ENCODE measurements at places on chromosomes 1 and 21.

DNA sequence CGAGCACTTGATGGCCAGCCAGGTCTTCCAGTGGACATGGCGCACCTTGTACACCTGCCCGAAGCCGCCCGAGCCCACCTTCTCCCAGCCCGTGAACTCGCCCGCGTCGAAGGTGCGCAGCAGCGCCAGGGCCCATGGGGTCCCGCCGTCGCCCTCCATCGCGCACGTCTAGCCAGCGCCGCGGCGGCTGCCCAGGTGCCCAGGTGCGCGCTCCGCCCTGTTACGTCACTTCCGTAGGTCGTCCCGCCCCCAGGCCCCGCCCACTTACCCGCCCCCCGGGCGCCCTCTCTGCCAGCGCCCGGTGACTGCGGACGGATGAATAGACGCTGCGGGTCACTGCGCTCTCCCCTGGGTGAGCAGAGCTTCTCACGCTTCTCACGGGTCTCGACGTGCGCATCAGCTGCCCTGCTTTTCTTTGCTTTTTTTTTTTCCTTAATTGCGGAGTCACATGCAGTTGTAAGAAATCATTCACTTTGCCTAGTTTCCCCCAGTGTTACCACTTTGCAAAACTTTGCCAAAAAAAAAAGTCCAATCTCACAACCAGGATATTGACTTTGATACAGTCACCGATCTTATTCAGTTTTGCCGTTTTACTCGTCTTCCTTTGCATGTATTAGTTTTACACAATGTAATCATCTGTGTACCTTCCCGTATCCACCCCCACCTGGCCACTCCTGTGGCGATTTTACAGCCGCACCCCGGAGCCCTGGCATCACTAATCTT lies at the start of gene RIPK4:
Gene RIPK4 (minus strand): TSS at position 170 of the 723 bp plus-strand sequence. CDS start 11 bp downstream, at position 159.
- no peak for DNase-seq

- DNase-seq, result no peak
These were observed 2.1 kb upstream of the SELENON start for GRCh38 chr1:25797939-25798338.

DNA sequence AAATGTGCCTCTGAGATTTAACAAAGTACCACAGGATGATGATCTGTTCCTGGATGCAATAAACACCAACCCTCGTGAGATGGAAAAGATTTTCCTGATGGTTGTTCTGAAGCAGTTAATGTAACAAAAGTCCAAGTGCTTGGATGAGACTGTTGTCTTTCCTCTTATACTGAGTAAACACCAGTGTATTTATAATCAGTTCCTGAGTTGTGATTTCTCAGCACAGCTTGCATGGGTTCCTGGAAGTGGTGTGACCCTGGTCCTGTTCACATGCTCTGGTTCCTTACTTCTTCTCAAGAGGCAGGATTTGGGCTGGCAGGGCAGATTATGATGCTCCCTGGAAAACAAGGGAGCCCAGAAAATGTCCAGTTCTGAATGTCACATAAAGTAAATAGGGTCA lies 208.2 kb upstream of the USP24 start:
- DNase-seq, result no peak

DNA sequence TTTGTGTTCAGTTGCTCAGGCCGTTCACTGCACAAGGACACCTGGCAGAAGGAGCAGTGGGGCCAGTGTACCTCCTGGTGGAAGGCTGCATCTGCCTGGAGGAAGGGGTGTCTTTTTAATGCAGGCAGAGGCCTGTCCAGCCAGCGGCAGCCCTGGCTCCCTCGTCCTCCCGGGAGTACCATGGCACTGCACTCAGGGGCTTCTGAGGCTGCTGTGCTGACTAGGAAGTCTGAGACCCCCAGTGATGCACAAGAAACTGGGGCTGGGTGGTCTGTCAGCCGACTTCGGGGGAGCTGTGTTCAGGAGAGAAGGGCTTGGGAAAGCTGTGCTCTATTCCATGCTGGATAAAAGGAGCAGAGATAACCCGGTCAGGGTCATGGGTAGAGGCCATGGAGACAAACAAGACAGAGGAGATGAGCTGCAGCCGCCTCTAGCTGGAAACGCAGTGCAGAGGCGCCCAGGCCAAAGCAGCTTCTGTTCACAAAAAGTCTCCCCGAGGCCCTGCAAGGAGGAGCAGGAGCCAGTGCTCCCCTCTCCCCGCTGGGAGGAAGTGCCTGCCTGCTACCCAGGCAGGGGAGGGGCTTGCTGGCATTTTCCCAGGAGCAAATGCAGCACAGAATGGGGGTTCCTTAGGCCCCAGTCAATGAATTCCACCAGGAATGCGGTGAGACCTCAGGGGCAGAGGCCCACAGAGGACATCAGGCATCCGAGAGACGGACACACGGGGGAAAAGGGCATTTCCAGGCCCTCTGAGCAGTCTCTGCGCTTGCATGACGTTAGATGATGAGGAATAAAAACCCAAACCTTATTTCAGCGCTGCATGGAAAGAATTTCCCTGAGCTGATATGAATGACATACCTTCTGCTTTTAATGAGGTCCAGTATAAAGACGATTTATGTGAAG lies 17.2 kb upstream of the C2CD2 start:
- no peak for DNase-seq

GRCh38 chr1:9119745-9120144 lies 9.2 kb downstream of the GPR157 start:
- DNase-seq, result no peak

GRCh38 chr1:80457409-80457808 lies 1343.3 kb upstream of the ADGRL2 start:
- no peak for DNase-seq

DNA sequence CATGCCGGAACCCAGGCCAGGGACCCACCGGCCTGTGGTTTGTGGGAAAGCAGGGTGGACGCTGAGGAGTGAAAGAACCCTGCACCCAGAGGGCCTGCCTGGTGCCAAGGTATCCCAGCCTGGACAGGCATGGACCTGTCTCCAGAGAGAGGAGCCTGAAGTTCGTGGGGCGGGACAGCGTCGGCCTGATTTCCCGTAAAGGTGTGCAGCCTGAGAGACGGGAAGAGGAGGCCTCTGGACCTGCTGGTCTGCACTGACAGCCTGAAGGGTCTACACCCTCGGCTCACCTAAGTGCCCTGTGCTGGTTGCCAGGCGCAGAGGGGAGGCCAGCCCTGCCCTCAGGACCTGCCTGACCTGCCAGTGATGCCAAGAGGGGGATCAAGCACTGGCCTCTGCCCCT lies 18.5 kb downstream of the CSF1 start:
- no peak for DNase-seq

DNA sequence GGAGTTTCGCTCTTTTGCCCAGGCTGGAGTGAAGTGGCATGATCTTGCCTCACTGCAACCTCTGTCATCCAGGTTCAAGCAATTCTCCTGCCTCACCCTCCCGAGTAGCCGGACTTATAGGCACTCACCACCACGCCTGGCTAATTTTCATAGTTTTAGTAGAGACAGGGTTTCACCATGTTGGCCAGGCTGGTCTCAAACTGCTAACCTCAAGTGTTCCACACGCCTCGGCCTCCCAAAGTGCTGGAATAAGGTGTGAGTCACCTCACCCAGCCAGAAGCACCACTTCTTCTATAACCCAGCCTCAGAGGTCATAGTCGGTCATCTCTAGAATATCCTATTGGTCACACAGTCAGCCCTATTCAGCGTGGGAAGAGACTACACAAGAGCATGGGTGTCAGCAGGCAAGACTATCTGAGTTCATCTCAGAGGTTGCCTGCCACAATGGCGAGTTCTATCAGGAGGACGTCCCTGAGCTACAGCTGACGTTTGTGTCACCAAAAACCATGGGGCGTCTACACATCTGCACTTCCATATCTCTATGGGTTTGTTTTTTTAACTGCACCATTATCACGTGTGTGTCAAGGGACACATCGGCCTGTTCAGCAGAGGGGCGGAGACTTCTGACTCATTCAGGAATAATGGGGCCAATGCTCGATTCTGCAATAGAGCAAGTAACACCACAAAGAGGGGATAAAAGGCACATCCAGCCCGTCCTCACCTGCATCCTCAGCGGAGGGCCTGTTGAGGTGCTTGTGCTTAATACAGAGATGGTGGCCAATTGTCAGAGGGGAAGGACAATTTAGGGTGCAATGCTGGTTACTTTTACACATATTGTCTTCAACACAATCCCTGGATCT lies 256.3 kb upstream of the IRF2BP2 start:
- DNase-seq, result no peak

- DNase-seq, result no peak
These were observed 35.8 kb upstream of the TDRD10 start for GRCh38 chr1:154466206-154466605.

DNA sequence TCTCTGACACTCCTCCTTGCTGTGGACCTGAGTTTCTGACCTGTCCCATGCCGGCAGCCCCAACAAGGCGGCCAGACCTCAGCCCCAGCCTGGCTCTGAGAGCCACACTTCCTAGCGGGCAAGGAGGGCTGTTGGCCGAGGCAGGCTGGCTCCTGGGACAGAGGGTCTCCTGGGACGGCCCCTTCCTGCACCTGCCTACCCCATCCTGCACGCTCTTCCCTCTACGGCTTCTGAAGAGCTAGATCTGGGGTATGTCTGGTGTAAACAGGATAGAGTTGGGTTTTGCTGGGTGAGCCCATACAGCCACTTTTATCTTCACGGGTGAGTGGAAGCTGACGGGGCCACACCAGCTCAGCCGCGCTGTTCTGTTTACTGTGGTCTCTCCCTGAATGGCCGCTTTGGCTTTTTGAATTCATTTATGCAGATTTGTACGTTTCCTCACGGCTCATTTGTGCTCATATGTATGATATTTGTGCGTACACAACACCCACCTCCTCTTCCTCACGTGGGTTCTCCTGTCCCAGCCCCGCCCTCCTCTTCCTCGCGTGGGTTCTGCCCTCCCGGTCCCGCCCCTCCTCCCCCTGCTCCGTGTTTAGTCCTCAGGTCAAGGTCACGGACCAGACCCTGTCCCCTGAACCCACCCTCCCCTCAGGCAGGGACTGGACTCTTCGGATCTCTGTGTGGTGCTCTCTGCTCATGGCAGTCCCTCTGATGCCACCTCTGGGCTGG lies 34.7 kb upstream of the POFUT2 start:
- DNase-seq, result no peak

All from SK-N-DZ (cell line).